ENCODE measurements at places on chromosomes 13 and 19.

DNA sequence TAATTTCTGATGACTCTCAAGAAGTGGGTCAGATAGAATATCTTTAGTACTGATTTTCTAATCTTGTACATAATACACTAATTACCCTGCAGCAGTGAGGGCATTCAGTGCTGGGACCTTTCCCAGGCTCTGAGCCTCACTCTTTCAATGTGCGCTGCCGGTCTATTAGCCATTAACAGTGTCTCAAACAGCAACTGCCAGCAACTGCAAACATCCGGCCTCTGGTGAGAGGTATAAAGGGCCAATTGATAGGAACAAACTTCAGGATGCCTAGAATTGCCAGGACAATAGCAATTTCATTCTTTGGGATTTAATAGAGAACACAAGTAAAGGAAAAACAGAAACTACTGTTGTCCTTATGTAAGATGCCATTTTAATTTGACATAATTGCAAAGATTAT lies 604.4 kb upstream of the SPRY2 start:
- no peak for DNase-seq

DNA sequence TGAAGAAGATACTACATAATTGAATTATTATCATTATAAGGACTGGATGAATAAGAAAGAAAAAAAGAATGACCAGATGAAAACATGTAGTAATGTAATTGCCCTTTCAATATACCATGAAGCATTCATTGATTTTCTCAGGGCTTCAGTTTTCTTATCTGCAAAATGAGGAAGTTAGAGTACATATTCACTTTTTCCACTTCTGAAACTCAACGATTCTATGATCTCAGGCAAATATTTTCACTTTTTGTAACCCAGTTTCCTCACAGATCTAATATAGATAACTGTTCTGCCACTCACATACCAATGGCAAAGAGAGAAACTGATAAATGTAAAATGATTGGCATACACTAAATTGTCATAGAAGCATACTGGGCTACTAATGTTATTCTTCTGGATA lies 856.6 kb upstream of the KLHL1 start:
- DNase-seq = no peak

- no peak for DNase-seq
Observed at GRCh38 chr19:18800079-18800478, 9.0 kb upstream of the COMP start.

DNA sequence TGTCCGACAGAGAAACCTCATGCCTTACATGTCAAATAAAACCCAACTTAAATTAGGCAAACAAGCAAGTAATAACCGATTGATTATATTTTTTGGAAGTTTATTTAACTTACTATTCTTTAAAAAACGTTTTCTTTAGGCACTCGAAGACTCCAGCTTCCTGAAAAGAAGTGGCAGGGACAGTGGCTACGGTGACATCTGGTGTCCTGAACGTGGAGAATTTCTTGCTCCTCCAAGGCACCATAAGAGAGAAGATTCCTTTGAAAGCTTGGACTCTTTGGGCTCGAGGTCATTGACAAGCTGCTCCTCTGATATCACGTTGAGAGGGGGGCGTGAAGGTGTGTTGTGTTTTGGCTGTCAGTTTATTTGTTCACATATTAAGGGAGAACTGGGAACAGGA lies 164.4 kb downstream of the LMO7 start:
- no peak for DNase-seq

- no peak for DNase-seq
Observed at GRCh38 chr13:67314405-67314804, 84.3 kb upstream of the PCDH9 start.

All from cortex of kidney (tissue), 1 donor.